GM23248 (cell line): ENCODE measurements at places on chromosomes 4 and X.

GRCh38 chrX:8179656-8180055 is 8.6 kb upstream of the VCX2 start:
- no peak for DNase-seq

DNA sequence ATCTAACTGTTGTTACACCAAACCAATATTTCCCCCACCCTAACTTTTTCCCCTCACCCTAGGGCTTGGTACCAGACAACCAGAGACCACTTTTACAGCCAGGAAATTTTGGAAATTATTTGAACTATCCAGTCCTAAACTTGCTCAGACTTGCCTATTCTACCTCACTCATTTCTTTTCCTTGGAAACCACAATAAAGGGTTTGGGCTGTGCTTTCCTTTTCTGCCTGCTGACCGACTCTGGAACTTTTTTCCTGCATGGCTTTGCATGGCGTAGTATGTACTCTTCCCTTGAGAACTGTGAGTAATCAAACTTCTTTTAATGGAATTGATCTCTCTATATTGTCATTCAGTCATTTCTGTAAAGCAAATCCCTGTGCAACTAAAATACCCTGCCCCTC is 516.5 kb upstream of the FTHL17 start:
- no peak for DNase-seq

- DNase-seq = peak; percentile 19
These were observed 166.1 kb downstream of the STK32B start for GRCh38 chr4:5217421-5217820.

DNA sequence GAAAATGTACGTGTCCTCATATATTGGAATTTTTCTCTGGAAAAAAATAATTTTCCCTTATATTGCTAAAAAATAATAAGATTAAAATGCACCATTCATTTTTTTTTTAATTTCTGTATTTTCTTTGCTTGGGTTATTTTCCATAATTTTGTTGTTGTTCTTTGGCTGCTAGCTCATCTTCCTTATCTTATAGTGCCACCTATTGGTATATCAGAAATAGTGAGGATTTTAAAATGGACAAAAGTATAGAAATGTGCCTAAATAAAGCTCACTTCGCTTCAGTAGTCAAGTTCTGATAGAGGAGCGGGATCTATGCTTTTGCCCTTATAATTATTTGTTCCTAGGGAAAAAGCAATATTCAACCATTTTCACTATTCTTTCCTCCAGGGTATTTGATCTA is 134.8 kb downstream of the NAP1L3 start:
- DNase-seq = peak; percentile 8

DNA sequence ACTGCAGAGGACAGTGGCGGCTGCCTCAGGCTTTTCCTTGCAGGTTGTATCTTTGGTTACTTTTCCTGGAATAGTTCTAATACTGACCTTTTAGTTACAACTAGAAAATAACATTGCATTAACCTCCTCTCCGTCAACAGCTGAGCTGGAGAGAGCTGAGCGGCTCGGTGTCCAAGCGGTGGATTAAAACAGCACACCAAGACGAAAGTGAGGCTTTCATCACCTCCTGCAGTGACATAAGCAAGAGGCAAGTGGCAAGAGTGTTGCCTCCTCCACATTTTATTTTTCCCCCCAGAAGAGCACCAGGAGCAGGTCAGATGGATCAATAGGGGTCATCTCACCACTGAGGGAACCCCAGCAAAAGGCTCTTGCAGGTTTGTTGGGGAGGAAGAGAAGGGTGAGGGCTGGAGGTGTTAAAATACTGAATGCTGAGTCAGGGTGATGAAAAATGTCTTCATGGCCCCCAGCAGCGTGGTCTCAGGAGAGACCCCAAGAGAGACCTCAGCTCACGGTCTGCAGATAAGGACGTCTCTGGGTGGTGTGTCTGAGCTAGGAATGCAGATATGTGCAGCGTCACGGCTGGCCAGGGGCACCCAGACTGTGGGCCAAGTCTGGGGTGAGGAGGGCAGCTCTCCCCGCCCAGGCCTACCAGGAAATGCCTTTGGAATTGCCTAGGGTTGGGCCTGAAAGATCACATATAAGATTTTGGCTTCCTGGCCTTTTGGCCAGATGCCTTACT is 50.3 kb downstream of the CASP3 start:
- peak; percentile 38 for DNase-seq

- DNase-seq = peak; percentile 48
These were observed 167.9 kb downstream of the SMIM20 start for GRCh38 chr4:26081795-26082498.

DNA sequence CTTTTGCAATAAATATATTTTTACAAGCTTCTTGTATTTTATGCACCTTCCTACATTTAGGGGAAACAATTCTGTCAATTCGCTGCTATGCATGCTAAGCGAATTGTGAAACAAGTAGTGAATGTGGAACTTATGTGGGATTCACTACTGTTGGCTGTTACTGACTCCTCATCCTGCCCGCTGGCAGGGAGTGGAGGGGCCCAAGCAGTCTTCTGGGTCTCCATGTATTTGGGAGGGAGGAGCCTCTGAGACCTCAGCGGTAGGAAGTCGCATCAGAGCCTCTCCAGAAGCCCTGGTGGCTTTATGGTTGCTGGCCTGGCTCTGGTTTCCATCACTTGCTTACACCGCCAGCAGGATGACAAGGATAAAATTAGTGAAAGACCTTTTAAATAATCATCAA is 3.7 kb upstream of the SETD7 start:
- no peak for DNase-seq

DNA sequence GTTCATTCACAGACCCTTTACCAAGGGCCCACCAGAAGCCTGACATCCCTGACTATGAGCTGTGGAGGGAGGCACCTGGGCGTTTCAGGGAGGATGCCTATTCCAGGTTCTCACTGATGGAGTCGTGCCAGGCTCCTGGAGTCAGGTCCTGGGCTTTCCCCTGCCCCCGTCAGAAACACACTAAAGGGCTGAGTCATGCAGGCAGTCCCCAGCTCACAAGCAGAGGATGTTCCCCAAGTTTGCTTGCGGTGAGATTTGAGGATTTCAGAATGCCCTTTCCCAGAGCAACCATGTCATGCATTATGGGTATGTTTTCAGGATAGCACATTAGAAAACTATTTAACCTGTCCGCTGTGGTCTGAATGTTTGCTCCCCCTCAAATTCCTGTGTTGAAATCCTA is 45.2 kb downstream of the FHDC1 start:
- no peak for DNase-seq

GRCh38 chr4:174420316-174420715 is 102.0 kb downstream of the HPGD start:
- no peak for DNase-seq

DNA sequence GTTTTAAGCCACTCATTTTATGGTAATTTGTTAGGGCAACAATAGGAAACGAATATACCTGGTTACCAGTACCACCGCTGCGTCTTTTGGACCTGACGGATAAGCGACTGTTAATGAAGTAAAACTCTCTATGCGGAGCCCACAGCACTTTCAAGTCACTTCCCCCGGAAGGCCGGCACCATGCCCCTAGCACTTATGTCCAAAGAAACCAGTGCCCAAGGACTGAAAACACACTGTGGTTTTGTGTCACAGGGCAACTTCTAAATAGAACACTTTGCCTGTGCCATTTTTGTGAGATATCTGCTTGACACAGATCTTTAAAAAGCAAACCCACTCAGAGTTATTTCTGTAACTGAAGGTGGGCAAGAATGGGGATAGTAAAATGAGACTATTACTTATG is 22.7 kb downstream of the SH3KBP1 start:
- DNase-seq = no peak

GRCh38 chrX:76454456-76454927 is 27.0 kb downstream of the MAGEE1 start:
- peak; percentile 41 for DNase-seq

DNA sequence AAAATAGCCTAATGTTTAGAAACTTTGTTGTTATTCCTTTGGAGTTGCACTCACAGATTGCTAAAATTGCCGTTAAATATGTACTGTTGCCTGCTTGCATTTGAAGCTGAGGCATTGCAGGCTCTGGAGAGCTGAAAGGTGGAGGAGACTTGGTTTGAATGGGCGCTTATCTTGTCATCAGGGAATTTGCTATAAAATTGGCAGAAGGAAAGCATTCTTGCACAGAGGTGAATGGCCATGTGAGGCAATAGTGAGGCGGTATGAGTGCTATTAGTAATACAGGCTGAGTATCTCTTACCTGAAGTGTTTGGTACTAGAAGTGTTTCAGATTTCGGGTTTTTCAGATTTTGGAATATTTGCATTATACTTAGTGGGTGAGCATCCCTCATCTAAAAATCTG is 41.3 kb downstream of the TRAPPC11 start:
- no peak for DNase-seq

DNA sequence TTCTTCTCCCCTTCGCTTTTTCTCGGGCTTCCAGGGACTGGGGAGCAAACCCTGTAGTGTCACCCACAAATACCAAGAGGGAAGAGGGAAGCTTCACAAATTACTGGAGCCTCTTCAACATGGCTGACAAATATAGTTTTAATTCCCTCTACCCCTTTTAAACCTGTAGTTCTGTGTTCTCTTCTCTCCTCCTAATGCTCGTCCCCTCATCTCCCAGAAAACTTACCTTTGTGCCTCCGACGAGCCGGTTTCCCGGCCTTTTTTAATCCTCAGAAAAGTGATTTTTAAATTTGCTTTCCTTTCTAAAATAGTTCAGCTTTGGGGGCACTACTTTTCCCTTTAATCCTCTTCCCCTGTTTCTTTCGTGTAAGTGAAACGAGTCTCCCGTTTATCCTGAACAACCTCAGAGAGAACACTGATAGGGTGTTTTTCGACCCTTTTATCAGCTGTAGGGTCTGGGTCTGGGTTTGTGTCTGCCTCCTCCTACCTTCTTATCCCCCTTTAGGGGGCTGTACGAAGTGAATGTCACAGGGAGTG is 408 bp downstream of the TET2 start:
- DNase-seq = no peak

- peak; percentile 96 for DNase-seq
These were observed 60.2 kb upstream of the CBR4 start for GRCh38 chr4:169070071-169070894.

GRCh38 chr4:96841801-96842200 is 1001.9 kb downstream of the PDHA2 start:
- no peak for DNase-seq

GRCh38 chr4:174418640-174419212 is 103.6 kb downstream of the HPGD start:
- DNase-seq = no peak

DNA sequence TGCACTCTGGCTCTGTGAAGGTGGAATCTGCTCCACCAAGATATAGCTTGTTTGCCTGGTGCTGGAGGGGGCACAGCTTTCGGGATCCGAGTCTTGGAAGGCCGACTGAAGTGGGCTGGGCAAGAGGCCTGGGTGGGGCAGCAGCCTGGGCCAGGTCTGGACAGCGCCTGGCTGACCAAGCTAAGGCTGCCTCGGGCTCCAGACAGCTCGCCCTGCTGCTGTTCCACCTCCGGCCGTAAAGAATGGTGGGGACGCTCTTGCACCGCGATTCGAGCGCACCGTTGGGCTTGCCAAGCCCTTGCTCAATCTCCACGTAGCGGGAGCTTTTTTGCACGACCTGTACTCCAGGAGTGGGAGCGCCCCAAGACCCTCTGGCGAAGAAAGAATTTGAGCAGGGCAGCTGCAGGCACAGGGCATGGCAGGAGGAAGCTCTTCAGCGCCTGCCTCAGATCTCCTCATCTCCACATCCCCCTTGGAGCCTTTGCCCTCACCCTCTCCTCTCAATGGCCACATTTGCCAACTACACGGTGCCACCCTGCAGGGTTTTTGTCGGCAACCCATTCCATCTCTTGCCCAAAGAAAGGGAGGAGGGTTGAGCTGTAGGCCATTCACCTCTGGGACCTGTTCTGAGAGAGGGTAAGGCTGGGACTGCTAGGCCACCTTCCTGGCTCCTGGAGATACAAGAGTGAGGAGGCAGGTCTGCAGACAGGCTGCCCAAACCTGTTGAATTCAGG is 18.9 kb downstream of the CNGA2 start:
- peak; percentile 84 for DNase-seq

DNA sequence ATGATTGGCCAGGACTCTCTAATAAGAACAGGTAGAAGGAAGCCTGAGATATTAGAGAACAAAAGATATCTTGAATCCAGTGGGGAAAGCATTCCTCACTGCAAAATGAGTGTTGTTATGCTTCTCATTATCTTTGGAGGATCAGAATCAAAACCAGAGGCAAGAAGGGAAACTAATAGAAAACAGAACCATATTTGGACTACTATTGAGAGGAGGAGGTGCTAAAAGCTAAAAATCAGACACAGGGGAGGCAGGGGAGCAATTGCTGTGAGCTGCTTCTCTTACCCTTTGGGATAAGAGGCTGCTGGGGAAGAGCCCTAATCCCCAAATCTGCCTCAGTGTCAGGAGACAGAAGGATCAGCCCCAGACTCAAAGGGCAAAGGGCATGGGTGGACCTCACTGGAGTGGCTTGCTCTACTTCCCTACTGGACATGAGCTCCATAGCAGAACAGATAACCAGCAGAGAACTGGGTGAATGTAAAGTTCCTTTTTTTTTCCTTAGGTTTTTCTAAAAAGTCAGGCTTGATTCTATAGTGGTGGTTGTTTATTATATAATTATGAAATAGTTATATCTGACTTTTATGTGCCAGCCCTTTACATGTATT is 60.1 kb downstream of the SEPTIN11 start:
- DNase-seq = no peak

- peak; percentile 38 for DNase-seq
These were observed 39.2 kb upstream of the PDE5A start for GRCh38 chr4:119667802-119668201.

GRCh38 chr4:82231806-82232205 is 142.0 kb downstream of the HNRNPD start:
- DNase-seq = no peak

DNA sequence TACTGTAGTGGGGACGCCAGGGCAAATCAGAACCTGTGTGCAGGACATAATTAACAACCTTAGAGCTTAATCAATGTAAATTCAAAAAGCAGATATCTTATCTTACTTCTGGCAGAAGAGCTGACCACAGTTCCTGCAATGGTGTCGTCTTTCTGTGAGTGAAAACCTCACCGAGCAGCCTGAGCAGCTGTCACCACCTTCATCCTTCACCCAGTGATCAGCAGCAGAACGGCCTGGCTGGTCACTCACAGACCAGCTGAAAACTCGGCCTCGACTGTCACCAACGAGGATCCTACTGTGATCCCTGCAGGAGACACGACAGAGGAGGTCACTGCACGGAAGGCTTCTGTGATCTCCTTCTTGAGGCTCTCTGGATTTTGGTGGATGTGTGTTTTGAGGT is 94.2 kb downstream of the CDS1 start:
- no peak for DNase-seq

DNA sequence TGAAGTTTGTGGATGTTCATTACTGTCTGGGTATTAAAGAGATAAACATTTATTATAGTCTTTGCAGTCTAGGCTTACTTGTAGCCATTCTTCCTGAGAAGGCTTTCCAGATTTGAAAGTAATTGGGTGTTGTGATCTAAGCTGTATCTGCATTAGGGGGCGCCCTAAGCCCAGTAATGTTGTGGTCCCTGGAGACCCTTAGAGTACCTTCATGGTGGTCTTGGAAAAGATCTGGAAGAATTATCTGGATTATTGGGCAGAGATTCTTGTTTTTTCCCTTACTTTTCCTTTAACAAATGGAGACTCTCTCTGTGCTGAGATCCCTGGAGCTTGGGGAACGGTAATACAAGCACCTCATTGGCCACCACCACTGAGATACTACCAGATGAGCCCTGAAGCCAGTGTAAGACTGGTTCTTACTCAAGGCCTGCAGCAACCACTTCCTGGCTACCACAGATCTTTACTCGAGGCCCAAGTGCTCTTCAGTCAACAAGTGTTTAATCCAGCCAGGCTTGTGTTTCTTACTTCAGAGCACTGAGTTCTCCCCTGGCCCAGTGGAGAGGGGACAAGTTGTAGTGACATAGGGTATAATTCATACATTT is 63.1 kb downstream of the RTL3 start:
- peak; percentile 9 for DNase-seq
